ENCODE measurements at places on chromosomes 6 and 20.
A peak's percentile ranks its signal among the peaks of the same experiment; 100 is the strongest.

- DNase-seq, result no peak
Measured at GRCh38 chr6:79431537-79431933, 105.7 kb downstream of the LCA5 start.

- DNase-seq, result no peak
Measured at GRCh38 chr20:34016736-34017135, 23.0 kb downstream of the RALY start.

- DNase-seq, result no peak
Measured at GRCh38 chr20:1174787-1175186, 10.0 kb downstream of the TMEM74B start.

DNA sequence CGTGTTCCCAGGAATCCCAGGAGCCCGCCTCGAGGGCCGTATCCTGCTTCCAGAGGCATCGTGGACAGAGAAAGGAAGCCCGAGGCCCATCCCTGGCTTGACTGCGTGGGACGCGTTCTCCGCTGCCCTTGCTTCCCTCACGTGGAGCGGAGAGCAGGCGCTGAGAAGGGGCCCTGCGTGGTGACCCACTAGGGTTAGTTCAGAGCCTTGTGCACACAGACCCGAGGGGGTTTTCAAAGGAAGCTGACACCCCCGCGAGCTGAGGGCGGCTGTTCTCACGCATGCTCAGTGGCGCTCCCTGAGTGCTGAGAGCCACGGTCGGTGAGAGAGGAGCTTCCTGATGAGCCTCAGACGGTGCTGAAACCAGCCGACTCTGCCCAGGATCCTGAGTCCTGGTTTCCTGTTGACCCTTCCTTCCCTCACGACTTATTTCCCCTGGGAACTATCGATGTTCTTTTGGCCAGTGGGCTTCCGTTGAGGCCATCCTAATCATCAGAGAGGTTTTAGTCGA is 28.9 kb upstream of the CCR6 start:
- peak; percentile 55 for DNase-seq

DNA sequence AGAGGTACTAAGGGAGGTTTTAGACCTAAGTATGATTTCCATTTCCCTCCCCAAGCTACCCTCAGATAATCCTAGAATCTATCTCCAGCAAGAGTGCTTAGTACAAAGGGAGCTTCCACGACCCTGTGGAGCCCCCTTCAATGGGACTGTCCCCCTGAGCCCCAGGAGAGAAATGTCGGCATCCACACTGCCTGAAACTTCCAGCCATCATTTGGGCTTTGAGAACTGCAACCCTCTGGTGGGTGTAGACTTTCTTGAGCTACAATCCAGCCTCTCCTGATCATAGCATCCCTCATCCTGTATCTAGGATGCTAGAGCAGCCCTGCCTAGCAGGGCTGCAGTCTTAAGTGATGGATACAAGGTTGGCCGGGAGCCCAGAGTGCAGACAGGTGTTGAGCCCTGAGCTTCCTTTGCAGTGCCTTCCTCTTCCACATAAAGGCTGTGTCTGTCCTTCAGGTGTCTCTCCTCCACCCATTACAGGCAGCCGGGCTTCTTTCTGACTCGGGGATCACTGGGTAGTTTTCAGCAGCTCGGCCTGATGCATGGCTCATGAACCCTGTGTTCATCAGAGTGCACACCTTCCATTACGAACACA is 424.5 kb downstream of the PREX1 start:
- DNase-seq, result no peak

DNA sequence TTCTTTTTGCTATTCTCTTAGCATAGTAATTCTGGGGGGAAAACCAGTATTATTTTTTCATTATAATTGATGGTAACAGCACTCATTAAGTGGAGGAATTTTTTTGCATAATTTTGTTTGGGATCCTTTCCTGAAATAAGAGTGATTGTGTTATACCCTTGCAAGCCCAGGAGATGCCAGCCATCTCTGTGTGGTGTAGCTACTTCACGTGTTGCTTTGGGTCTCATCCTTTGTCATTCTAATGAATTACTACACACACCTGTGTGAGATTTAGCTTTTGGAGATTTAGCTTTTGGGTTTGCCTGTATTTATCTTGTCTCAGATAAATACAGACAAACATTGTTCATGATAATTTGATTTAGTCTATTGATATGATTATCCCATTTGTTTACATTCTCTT is 76.5 kb downstream of the SH3BGRL2 start:
- no peak for DNase-seq

DNA sequence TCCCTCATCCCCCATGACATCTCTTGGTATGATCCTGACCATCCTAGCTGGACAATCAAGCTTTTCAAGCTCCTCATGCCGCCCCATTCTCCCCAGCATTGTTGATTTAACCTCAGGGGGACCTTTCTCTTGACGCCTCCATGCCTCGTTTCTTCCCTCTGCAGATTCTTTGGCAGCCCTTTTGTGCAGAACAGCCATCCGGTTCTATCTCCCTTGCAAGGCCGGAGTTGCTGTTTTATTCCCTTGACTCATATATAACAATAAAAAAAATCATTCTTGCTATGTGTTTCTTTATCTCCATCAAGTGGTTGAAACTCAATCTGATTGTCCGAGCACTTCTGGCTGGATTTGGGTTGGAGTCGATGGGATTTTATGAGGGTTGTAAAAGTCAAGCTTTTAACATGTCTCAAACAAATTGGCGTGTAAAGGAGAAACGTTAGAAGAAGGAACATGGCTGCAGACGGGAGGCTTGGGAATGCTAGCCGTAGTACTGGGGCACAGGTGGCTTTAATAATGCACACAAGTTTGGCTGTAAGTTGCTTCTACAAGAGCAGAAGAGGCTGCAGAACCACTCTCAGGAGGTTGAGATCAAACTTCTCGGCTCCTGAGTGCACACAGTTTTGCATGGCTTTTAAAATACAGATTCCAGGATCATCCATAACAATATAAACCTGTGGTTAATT is 3.9 kb upstream of the SULF2 start:
- DNase-seq, result no peak

- DNase-seq, result no peak
Measured at GRCh38 chr6:40735121-40735520, 148.0 kb upstream of the LRFN2 start.

DNA sequence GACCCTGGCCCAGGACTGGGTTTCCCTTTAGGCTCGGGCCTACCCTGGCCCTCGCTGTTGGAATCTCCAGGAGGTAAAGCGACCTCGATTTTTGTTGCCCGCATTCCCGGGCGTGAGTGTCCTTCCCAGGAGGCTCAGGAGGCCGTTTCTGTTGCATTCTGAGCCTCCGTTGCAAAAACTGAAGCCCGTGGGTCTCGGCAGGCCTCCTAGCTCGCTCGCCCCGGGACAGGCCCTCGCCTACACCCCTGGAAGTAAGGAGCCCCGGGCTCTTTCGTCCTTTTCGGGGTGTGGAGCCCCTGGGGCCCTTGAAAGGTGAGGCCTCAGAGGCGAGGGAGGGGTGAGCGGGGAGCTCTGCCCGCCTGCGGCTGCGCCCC is 2.3 kb downstream of the NR2E1 start:
- DNase-seq, result no peak

GRCh38 chr20:39356908-39357307 is 394.8 kb downstream of the DHX35 start:
- DNase-seq, result no peak

DNA sequence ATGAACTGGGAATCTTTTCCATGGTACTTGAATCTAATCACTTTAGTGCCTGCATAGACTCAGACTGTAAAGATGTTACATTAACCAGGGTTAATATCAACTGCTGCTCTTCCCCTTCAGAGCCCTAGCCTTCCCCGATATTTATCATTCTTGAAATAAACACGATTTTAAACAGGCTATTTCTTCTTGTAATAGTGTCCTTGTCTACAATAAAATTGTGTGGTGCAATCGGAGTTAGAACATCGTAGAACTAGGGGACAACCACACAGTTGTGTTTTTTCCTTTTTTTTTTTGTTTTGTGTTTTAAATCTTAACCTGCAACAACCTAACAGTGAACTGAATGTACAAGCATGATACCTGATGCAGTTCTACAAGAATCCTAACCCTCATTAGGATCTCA is 4.5 kb downstream of the GJA1 start:
- no peak for DNase-seq

DNA sequence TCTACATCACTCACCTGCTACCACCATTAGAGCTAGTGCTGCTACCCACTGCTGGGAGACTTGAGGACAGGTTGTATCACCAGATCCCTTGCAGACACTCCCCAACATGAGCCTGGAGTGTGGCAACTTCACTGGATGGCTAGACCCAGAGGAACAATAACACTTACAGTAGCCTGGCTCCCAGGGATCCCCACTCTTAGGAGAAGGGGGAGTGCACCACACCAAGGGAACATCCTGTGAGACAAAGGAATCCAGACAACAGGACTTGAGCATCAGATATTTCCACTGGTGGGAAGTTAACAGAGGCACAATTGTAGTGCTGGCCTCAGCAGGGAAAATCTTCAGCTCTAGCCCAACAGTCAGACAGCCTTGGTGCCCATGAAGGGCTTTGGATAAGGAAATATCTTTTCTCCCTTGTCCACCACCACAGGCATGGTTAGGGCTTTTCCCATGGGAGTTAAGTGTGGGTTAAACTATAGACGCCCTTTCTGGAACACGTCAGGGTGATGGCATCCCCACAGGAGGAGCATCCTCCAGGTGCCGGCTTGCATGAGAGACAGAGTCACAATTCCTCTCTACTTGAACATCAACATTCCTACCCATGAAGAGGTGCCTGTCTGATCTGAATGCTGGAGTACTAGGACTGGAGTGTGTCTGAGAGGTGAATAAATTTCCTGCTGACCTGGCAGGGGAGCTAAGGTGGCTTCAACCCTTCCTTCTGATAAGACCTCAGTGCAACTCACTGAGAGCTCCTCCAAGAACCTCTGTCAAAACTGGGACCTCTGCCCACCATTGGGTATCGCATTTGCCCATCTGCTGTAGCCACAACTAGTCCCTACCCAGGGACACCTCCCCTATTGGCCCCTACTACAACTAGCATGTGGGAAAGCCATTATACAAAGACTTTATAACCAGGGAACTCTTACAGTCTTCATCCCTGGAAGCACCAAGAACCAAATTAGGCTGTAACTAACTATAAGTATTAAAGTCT is 55.4 kb upstream of the SIRPG start:
- no peak for DNase-seq

GRCh38 chr20:49446080-49446479 is 36.4 kb downstream of the KCNB1 start:
- no peak for DNase-seq

DNA sequence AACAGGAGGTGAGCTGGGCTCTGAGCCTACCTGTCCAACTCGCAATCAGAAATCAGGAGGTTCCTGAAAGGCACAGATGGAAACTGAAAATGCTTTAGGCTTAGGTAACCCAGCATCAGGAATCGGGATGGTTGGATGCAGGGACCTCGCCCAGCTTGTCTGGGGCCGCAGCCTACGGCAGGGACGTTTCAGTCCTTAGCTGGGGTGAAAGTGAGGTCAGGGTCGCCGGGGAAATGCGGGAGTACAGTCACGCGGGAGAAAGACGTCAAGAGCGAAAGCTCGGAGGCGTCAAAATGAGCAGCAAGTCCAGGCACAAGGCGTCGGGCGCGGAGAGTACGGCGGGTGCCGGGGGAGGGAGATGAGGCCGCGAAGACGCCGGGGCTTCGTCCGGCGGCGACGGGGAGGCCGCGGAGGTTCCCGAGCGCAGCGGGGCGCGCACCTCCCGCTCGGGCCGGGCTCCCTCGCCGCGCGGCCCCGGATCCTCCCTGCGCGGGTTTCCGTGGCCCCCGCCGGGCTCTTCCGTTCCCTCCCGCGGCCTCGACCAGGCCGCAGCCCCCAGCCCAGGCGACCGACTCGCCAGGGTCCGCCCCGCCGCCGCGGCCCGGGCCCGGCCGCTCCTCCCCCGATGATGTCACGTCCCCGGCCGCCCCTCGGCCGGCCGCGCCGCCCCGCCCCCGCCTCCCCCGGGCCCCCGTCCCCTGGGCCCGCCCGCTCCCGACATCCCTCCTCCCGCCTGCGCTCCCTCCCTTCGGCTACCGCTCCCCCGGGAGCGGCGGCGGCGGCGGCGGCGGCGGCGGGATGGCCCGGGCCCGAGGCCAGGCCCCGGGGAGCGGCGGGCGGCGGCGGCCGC is at the start of gene EBF4:
EBF4 (plus strand) TSS at position 745 of the 850 bp plus-strand sequence. CDS start 866 bp downstream, outside the sequence.
- DNase-seq, result no peak

DNA sequence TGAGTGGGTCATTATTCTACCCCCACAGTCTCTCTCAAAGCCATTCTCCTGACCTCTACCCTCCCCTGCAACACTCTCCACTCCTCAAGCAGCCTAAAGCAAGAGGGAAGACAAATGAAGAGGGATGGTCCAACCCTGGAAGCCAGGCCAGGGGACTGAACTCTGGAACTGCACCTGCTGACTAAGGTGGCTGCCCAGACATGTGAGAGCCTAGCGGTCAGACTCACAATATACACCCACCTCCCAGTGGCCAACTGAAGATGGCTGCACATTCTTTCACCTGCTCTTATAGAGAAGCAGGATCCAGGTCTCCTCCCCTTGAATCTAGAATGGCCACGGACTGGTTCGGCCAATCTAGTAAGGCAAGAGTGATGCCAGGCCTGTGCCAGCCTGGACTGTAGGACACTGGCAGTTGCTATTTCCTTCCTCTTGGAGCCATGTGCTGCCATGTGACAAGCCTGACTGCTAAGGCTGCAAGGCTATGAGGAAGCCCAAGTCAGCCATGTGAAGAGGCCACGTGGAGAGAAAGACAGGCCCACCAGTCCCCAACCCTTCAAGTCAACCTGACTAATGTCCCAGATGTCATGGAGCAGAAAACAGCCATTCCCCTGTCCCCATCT is 31.8 kb downstream of the ACSS1 start:
- DNase-seq, result no peak

DNA sequence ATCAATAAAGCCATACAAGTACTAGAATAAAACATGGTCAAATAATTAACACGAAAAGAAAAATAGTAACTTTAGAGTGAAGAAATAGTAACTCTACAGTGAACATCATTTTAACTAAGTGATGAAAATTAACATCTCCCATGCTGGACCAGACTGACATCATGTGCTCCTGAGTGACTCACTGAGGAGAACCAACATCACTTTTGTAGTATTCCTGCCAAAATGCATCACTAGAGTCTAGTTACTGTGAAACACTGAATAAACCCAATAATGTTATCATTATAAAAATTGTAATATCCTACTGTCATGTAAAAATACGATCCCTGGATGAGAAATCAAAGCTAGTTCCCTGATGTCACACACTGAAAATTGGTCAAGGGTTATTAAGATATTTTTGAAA is 361.3 kb downstream of the CD109 start:
- DNase-seq, result no peak

GRCh38 chr6:166778776-166779175 is 151.7 kb upstream of the RPS6KA2 start:
- DNase-seq, result no peak

DNA sequence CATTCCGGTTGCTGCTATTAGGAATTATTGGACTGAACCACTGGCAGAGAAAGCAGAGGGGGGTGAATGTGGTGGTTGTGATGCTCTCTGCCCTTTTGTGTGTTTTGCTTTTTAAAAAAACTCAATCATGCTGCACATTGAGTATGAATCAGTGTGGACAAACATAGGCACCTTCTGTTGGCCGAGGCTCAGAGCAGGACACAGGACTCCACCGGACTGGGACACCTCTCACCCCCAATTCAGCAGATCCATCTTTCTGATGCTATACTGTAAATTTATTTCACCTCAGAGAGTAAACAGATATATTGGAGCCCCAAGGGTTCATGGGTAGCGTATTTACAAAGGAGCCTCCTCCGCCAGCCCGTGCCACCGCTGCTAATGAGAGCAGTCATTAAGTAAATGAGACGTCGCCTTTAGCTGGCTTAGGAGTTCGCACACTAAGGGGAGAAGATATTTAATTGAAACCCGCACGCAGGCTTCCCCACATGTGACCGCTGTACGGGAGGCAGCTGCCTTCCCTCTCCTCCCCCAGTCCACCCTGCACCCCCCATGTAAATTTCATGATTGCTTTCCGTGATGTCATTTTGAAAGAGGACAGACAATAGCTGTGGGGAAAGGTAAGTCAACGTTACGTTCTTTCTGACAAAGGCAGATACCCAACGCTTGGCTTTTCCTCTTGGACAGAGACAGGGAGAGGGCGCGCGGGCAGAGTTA is at the start of gene MYT1:
MYT1 (plus strand) TSS at position 330 of the 714 bp plus-strand sequence. CDS start 34,410 bp downstream, outside the sequence.
- no peak for DNase-seq
